ENCODE measurements at places on chromosomes 12 and 14.

GRCh38 chr14:95759941-95760340 is 46.0 kb upstream of the TCL1A start:
- no peak for DNase-seq

GRCh38 chr12:50059440-50060119 is 2.2 kb downstream of the ASIC1 start:
- peak; percentile 37 for DNase-seq

GRCh38 chr14:94387051-94388026 is 1.1 kb downstream of the SERPINA1 start:
- DNase-seq: no peak

DNA sequence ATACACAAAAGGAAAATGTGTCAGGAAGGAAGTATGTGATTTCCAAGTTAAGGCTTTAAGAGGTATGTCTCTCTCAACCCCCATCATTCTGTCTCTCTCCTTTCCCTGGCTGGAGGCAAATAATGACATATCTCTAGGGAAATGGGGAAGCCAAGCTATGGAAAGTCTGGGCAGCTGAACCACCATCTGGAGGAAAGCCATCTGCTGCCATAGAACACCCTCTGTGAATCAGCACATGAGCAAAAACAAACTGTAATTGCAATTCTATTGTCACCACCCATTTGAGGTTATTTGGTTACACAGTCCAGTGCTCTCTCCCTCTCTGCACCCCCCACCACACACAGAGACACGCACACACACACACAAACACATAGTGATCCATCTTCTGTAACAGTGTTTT is 766.2 kb downstream of the FLRT2 start:
- no peak for DNase-seq

DNA sequence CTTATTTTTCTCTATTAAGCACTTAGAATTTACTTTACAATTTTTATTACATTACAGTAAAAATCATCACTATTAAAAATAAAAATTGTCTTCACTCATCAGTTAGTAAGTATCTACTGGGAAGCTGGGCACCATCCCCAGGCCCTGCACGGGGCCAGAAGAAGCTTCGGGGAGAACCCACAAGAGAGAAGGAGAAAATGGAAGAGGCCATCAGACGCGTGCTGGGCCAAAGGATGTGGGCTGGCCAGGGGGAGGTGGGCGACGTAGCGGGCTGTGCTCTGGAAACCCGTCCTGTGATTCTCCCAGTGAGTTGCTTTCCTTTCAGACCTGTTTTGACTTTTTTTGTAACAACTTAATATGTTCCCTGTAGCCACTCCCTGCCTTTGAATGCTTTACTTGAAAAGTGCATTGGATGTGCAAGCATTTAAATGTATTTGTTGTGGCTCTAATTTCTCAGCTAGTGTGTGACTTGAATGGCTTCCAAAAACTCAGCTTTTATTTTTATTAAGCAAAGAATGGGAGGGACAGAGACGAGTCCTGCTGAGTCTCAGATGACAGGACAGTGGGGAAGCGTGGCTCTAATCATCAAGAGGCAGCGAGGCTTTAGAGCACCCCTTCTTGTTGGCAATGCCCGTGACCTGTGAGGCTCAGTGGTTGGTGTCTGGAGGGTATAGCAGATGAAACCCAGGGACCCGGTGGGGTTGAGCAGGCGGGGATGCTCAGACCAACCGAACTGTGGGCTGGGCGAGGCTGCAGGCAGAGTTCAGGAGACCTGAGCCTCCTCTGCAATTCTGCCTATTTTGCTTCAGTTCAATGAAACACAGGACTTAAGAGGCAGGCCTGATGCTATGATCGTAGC is 38.8 kb downstream of the SYNE3 start:
- DNase-seq: no peak

- DNase-seq: no peak
Observed at GRCh38 chr14:69896080-69896479, 16.9 kb downstream of the SMOC1 start.

GRCh38 chr14:93019970-93020369 is 95.8 kb downstream of the ITPK1 start:
- no peak for DNase-seq

GRCh38 chr14:71996610-71997009 is 64.4 kb downstream of the RGS6 start:
- DNase-seq: no peak

GRCh38 chr12:132955094-132956010 is 754 bp downstream of the ZNF605 start:
- no peak for DNase-seq

- no peak for DNase-seq
Observed at GRCh38 chr12:116799955-116800354, 61.8 kb downstream of the RNFT2 start.

DNA sequence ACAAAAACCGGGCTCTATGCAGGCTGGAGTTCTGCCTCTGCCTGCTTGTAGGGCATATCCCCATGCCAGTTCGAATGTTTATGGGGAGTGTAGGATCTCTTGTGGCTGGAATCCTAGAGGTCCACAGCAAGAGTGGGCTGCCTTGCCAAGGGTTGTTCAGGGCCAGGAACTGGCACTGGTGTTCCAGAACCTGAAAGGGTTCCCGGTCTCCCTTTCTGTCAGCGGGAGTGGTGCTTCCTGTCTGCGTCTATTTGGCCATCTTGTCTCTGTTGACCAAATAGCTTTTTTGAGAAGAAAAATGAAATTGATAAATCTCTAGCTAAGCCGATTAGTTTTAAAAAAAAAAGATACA is 17.8 kb downstream of the OLR1 start:
- no peak for DNase-seq

DNA sequence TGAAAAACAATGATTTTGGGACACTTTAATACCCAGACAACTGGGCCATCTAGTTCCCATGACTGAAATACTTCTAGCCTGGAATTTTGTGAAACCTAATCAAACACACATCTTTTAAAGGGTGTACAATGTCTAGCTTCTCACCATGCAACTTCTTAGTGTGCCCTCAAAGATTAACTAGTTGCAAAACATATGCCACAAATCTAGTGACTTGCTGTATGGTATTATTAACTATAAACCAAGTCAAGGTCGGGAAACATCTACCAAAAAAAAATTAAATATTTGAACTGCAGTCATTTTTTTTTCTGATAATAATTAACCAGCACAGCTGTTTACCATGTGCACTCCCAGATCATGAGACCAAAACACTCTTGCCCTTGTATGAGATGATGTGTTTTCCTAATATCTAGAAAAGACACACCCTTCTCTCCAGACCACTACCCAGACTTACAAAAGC is 171.8 kb upstream of the FOXN3 start:
- DNase-seq: no peak

GRCh38 chr12:1287446-1287975 is 296.5 kb downstream of the ERC1 start:
- no peak for DNase-seq

- no peak for DNase-seq
Observed at GRCh38 chr12:574475-575128, 88.6 kb downstream of the NINJ2 start.

- peak; percentile 45 for DNase-seq
Observed at GRCh38 chr14:68734231-68734732, 58.6 kb downstream of the ZFP36L1 start.

- DNase-seq: no peak
Observed at GRCh38 chr12:16920451-16920850, 314.5 kb upstream of the LMO3 start.

GRCh38 chr12:118835926-118836325 is 145.4 kb upstream of the SRRM4 start:
- DNase-seq: no peak

GRCh38 chr12:21502164-21502496 is 541 bp downstream of the GOLT1B start:
- DNase-seq: no peak
